GM10248 (cell line): ENCODE measurements at places on chromosomes 2 and 18.

DNA sequence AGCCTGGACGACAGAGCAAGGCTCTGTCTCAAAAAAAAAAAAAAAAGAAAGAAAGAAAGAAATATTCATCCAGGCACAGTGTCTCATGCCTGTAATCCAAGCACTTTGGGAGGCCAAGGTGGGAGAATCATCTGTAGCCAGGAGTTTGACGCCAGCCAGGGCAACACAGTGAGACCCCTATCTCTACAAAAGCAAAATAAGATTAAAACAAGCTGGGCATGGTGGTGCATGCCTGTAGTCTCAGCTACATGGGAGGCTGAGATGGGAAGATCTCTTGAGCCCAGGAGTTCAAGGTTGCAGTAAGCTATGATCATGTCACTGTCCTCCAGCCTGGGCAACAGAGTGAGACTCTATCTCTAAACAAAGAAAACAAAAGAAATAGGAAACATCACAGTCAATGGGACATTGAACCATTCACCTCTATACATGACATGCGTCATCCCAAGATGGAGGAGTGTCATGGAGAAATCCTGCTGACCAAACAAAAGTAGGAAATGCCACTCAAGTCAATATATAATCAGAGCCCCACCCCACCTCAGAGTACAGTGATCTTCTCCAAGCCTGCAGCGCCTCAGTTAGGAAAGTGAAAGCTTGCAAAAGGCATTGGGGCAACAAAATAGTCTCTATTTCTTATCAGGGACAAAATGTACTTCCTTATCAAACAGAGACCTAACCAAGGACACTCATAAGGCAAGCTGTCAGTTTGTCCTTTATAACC lies 9.8 kb downstream of the FEV start:
- DNase-seq: no peak

DNA sequence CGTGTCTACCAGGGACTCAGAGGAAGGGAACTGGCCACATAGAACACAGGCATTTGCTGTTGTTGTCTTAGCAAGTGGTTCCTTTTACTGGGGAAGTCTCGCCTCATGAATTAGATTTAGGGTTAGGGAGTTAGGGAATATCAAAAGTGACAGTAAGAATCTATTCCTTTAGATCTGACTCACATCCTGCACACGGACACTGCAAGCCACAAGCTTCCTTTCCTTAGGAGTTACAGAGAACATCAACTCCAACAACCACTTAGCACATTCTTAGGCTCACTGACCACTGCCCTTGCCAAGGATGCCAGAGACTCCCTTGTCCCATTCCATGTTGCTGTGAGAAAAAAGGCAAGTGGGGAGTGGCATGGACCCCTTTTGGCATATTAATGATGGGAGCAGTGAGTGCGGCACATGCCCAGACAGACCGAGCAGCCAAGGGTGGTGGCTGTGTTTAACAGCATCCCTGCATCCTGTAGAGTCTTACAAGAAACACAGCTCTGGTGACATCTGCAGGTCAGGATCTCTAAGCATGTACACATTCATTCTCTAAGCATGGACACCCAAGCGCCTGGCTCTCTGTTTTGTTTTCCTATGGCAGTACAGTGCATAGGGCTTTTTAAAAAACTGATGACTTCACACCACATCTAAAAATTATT lies 745.6 kb upstream of the RAB6C start:
- DNase-seq: peak; percentile 25

DNA sequence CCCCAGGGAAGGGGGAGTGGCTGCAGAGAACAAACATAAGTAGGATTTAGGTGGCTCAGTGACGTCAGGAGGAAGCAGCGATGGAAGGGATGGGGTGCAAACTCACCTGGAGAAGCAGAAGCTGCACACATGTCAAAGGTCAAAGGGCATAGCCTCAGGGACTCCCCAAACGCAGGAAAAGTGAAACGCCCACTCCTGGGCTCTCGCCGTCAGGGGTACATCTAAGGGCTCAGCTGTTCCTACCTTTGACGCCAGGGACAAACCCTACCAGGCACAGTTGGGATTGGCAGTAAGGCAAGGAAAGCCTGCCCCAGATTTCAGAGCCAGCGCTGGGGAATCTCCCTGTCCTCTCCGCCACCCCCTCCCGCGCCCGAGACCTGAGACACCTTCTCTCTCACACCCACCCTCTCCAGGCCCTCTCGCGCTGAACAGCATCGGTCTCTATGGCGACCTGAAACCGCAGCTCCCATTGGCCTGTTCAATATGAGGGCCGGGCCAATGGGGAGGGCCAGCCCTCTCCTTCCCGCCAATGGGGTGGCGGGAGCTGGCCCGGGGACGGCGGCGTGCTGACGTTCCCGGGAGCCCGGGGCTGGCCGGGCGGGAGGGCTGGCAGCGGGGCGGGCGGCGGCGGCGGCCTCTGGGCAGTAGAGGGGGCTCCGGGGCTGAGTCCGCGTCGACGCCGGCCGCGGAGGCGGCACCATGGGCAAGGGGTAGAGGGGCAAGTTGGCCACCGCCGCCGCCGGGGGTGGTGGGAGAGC lies at the start of the genes CCDC148 and PKP4:
CCDC148 (minus strand) TSS at position 445 of the 758 bp plus-strand sequence; CDS start at position 131, 314 bp downstream.
PKP4 (plus strand) TSS at position 644 of the 758 bp plus-strand sequence. CDS start 76,233 bp downstream, outside the sequence.
- peak; percentile 96 for DNase-seq

DNA sequence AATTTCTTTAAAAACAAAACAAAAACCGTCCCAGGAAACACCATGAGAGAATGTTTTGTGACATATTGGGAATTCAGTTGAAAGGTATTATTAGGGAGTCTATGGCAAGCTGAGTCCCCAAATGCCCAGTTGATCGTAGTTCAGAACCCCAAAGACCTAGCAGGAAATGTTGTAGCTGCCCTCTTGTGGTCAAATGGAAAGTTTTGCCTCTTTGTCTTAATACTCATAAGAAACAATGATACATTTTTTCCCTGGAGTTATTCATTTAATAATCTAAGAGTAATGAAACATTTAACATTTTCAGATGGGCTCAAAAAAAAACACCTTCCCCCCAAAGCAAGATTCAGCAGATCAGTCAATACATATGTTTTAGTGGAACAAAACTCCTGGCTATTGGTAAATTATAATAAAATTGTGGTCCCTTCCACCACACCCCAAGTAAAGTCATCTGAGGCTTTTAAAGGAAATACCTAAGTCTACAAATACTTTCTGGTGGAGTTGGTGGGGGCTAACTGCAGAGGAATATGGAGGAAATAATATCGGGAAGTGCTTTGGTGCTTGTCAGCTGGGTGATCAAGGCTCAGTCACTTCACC lies 37.8 kb upstream of the EFEMP1 start:
- DNase-seq: peak; percentile 22

DNA sequence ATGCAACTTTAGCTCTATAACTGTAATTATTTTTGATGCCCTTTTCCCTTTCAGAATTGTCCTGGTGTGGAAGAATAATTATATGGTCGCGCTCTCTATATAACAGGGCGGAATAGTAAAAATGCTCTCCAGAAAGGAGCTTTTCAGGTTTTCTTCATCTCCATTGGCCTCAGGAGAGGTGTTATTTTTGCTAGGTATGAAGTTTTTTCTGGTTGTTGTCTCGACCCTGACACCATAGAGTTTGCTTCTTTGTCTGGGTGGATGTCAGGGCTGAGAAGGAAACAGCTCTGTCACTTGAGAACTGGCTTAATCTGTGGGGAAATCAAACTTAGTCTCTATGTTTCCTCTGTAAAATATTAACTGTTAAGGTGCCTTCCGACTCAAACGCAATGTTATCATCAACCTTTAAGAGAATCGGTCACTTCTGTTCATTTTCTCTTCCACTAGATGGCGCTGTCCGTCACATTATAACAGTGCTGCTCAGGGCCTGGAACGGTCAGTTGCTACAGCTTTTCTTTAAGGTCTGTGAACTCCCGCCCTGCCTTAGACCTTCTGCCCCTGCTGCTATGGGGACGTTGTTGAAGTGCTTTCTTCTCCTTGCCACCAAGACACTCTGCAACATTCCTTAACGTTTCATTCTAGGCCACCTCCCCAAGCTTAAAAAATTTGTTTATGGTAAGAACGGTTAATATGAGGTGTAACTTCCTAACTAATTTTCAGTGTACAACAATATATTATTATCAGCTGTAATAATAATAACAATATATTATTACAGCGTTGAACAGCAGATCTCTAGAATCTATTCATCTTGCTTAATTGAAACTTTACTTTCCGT lies 23.8 kb upstream of the SERPINB12 start:
- peak; percentile 45 for DNase-seq

DNA sequence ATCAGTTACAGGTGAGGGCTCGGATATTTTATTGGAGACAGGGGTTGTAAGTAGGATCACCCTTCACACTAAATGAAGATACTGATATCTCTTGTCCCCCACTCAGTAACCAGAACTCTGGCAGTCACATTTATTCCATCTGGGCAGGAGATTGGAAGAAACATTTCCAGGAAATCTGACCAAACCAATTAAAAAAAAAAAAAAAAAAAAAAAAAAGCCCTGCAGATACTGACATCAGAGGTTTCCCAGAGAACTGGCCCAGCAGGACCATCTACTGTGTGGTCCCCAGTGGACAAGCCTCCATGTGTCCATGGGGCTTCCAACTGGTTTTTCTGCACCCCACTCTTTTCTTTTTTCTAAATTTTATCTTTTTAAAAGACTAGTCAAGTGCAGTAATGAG lies 41.3 kb downstream of the SH2D6 start:
- no peak for DNase-seq

GRCh38 chr2:38159597-38159996 lies 83.6 kb upstream of the CYP1B1 start:
- no peak for DNase-seq

GRCh38 chr2:65937379-65938160 lies 497.4 kb upstream of the MEIS1 start:
- no peak for DNase-seq

DNA sequence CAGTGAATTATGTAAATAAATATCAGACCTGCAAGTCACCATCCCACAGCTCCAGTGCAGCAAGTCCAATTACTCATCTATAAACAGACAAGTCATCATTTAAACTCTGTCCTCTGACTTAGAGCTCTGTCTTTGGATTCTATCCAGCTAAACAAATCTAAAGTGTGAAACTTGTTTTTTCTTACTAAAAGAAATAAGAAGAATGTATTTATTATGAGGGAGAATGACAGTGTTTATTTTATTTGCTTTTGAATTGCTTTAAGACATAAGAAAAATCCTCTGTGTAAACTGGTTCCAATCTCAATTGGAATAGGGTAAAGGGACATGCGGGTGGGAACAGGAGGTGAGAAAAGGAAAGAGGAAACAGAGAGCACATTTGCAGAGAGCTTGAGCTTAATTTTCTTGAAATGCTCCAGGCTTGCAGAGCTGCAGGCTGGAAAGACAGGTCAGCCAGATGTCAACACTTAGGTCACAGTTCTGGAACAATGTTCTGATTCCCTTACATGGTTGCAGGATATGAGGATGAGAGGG lies 355.8 kb downstream of the MEIS1 start:
- DNase-seq: no peak

GRCh38 chr2:224893848-224894247 lies 148.4 kb downstream of the DOCK10 start:
- no peak for DNase-seq

DNA sequence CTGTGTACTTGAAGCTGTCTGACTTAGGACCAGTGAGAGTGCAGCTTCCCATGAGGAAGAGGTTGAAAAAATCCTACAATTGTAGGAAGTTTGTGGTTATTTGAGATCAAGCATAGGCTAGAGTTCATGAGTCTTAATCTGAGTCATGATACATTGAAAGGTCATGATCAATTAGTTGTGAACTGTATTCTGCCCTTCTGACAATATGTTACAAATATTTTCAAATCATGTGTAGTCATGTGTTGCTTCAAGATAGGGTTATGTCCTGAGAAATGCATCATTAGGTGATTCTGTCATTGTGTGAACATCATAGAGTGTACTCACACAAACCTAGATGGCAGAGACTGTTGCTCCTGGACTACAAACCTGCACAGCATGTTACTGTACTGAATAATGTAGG lies 68.4 kb upstream of the MFF start:
- DNase-seq: no peak

DNA sequence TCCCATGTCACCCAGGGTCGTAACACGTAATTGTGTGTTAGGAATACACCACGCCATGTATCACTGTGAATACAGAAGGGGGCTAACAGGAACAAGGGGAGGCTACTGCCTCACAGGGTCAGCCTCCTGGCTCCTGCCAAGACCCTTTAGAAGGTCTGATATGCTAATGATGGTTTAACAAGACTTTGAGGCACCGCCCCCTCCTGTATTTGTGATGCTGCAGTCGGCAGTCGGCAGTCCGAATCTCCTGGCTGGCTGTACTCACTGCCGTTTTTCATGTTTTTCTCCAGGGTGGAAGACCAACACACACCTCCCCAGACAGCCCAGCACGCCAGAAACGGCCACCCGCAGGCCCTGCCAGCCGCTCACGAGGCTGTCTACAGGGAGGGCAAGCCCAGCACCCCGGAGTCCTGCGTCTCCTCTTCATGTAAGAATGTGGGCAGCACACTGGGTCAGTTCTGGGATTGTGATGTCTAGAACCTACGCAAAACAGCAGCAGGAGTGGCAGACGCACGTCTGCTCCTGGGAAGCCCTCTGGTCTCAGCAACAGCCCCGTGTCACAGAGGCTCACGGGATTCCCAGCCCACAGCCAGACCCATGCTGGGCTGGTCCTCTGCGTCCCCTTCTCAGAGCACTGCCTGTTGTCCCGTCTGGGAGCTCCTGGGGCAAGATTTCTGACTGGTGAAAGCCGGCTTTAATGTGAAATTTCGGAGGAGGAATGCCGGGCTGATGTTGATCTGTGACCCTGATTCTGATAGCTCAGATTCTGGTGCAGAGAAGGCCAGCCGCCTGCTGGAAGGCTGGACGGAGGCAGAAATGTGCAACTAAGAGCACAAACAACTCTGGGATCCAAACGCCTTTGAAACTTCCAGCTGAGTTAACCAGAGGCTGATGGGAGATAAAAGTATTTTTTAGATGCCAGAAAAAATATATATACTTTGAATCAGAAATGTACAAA lies 39.7 kb upstream of the B3GNT7 start:
- no peak for DNase-seq

DNA sequence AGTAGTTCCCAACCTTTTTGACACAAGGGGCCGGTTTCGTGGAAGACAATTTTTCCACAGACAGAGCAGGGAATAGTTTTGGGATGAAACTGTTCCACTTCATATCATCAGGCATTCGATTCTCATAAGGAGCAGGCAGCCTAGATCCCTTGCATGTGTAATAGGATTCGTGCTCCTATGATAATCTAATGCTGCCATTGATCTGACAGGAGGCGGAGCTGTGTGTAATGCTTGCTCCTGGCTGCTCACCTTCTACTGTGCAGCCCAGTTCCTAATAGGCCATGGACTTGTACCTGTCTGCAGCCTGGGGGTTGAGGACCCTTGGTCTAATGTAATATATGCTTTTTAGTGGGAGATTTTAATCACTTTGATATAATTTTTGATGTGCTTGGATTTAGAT lies 188.7 kb upstream of the KLHL14 start:
- no peak for DNase-seq

DNA sequence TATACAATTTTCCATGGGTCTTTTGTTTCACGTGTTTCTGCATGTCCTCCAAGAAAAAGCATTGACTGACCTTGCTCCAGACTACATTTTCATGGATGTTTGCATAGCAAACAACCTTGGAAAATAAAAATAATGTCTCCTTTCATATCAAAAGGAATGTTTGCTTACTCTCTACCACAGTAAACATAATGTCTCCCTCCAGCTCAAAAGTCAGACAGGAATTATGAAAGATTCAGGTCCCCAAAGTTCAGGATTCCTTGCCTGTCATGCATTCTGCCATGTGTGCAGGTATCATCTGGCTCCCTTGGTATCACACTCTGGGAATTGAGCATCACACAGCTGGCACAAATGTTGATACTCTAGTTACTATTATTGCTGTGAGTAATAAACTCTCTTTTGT lies 103.1 kb upstream of the ZC3H15 start:
- DNase-seq: no peak
